ENCODE measurements at places on chromosomes 1 and 21. TPM values are rescaled to one million over a fixed set of nuclear protein-coding genes. Genes with fewer than 3 reads are reported as not detected.

CELA2B gene
- polyA plus RNA-seq = 0.16 TPM

RGL1 gene
- polyA plus RNA-seq = 11.9 TPM

SPRR3 gene
- 9.7 TPM for polyA plus RNA-seq

ESPN gene
- polyA plus RNA-seq = 11.8 TPM

ID3 gene
- polyA plus RNA-seq = 131 TPM

TRPM2 gene
- polyA plus RNA-seq = 9.4 TPM

SPRR2B gene
- 3.1 TPM for polyA plus RNA-seq

HRNR gene
- 0.14 TPM for polyA plus RNA-seq

LAX1 gene
- 5.1 TPM for polyA plus RNA-seq
